ENCODE measurements at places on chromosomes 12 and 14.

DNA sequence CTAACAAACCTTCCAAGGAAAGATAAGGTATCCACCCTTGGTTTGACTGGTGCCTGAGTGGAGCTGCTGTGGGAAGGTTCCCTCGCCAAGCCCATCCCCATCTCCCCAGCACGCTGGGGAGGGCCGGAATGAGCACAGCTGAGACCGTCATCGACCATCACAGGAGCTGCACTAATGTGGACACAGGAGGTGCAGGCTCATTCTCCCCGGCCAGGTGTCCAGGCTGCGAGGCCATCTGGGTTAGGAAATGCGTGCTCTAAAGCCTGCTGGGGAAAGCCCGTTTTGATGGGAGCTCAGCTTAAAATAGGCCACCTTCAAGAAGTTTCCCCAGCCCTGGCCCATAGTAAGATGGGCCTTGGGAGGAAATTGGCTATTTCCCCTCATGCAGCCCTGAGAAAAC lies 35.2 kb upstream of the FOXN3 start:
- DNase-seq = no peak

DNA sequence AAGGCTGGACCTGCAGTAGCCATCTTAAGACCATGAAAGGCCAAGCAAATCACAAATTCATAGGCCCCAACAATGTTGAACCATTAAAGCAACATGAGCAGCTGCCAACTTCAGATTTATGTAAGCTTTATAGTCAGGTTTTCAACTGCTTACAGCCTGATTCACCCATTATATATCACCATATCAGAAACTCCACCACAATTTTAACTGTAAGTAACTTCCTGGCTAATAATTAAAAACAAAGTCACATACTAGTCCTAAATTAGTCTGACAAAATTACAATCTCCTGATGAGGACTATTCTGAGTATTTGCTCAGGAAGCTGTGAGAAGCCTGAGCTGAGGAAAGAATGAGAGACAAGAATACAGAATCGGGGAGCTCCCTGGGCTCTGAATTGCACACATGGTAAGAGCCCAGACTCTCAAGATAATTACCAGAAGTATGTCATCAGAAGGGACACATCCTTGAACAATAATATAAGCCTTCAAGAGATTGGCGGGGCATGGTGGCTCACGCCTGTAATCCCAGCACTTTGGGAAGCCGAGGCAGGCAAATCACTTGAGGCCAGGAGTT lies 55.1 kb downstream of the NUMB start:
- no peak for DNase-seq

DNA sequence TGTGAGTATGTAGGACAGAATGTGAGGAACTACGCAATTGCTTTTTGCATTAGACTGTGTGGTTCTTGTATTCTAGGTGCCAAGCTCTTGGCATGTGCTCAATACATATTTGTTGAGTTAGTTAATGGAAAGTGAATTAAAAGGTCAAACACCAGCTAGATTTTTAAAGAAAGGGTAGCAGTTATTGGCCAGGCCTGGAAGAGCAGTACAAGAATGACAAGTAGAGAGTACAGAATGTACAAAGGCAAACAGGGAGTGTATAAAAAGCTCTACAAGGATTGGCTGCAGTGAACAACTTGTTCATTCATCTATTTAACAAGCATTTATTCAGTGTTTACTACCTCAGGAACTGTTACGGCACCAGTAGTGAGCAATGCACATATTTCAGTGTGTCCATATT lies 854.0 kb upstream of the SEL1L start:
- no peak for DNase-seq

DNA sequence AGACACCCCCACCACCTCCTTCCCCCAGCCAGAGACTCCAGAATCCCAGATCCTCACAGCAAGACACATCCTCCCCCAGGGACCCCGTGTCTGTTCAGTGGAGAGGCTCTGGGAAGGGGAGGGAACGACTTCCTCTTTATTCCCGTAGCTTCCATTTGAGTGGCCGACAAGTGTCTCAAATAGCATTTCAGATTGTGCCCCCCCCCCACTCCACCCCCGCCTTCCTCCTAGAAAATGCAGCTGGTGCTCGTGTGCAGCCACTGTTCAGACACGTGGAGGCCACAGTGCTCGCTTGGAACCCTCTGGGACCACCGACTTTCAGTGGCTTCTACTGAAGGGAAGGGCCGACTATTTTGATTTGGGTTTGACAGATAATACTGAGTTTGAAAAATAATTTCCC lies 14.3 kb downstream of the PPP2R5C start:
- no peak for DNase-seq

GRCh38 chr14:46322730-46323403 lies 328.7 kb downstream of the RPL10L start:
- no peak for DNase-seq

- no peak for DNase-seq
These were observed 9.8 kb upstream of the EXD2 start for GRCh38 chr14:69181491-69181890.

DNA sequence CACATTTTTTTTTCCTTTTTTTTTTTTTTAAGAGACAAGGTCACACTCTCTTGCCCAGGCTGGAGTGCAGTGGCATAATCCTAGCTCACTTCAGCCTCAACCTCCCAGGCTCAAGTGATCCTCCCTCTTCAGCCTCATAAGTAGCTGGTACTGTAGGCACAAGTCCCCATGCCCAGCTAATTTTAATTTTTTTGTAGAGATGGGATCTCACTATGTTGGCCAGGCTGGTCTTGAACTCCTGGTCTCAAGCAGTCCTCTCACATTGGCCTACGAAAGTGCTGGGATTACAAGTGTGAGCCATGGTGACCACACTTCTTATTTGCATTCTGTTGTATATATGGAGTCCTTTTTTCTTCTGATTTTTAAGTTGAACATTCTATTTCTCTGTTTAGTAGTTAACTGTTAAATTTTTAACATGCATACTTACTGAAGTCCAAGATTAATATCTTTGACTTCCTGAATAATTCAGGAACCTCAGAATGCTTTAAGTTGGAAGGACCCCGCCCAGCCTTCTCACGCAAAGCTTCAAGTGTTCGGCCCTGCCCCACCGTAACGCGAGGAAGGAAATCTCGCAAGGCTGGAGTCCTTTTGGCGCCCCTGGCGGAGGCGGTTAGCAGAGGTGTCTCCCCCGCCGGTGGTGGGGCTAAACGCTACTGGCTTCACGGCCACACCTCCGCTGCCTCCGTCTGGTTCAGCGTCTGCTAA lies 21.6 kb downstream of the SPATS2 start:
- DNase-seq = peak; percentile 76

DNA sequence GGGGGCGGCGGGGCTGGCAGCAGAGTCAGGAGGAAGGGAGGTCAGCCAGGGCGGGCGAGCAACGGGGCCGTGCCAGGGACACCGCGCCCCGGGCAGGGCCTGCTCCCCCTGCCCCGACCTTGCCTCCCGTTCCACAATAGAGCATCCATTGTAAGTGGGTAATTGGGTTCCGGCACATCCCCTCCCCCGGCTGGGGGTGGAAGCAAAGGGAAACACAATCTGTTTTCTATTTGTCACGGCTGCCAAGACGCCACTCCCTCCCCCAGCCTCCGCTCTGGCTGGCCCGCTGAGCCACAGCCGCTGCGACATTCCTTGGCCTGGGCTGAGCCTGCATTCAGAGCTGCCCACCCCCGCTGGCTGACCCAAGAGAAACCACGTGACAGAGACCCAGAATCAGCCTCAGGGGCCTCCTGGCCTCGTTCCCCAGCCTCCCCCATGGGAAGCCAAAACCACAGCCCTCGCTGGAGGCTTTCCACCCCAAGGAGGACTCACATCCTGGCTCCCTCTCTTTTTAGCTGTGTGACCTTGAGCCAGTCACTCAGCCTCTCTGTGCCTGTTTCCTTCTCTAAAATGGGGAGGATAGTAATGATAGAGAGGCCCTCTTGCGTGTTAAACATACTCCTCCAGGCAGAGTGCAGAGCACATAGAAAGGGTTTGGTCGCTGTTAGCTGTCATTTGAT lies 117.6 kb downstream of the SCARB1 start:
- no peak for DNase-seq
